ENCODE measurements at places on chromosomes 7 and 10. TPM values are rescaled to one million over a fixed set of nuclear protein-coding genes. Genes with fewer than 3 reads are reported as not detected.

DDC gene
- 1.6 TPM for total RNA-seq

YAE1 gene
- total RNA-seq = 20.4 TPM

A1CF gene
- 0.09 TPM for total RNA-seq

EN2 gene
- 0.54 TPM for total RNA-seq

FKBP6 gene
- total RNA-seq = not detected

ANXA8L1 gene
- 85.5 TPM for total RNA-seq

ZNF786 gene
- 6.4 TPM for total RNA-seq

LFNG gene
- total RNA-seq = 13.6 TPM

EVX1 gene
- total RNA-seq = 0.07 TPM

ASB4 gene
- 0.23 TPM for total RNA-seq

DNAJC9 gene
- 52.1 TPM for total RNA-seq

TPK1 gene
- 2.7 TPM for total RNA-seq

TMEM229A gene
- total RNA-seq = not detected

PRKG1 gene
- not detected for total RNA-seq

FGFR2 gene
- total RNA-seq = 0.22 TPM

PNLIP gene
- not detected for total RNA-seq

DNAJB6 gene
- 164 TPM for total RNA-seq

GRM8 gene
- not detected for total RNA-seq

LRRC18 gene
- total RNA-seq = not detected

BHLHA15 gene
- total RNA-seq = 0.63 TPM

C7orf33 gene
- total RNA-seq = not detected

TRIM73 gene
- total RNA-seq = 2.0 TPM

GPC2 gene
- total RNA-seq = 0.67 TPM
